ENCODE measurements at places on chromosomes 6 and 20.

- DNase-seq, result no peak
Observed at GRCh38 chr6:136491251-136491650, 59.0 kb downstream of the MAP7 start.

DNA sequence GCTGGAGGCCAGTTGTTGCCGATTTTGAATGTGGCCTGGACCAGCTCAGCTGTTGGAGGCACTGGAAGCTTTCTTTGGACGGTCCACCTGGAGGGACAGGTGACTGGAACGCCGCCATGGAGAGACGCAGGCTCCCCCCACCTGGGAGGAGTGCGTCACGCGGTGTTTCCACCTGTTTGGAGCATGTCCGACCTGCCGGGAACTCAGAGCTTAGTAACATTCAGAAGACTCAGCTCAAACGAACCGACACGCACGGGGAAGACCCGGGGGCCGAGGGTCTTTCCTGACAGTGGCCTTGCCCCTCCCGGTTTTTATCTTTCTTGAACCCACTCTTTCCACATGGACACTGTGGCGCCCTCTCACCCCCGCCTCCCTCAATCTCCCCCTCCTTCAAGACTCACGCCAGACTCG, 141.6 kb downstream of the SMOC2 start:
- DNase-seq, result no peak

GRCh38 chr20:23646106-23646873, 8.5 kb upstream of the CST3 start:
- DNase-seq, result no peak

DNA sequence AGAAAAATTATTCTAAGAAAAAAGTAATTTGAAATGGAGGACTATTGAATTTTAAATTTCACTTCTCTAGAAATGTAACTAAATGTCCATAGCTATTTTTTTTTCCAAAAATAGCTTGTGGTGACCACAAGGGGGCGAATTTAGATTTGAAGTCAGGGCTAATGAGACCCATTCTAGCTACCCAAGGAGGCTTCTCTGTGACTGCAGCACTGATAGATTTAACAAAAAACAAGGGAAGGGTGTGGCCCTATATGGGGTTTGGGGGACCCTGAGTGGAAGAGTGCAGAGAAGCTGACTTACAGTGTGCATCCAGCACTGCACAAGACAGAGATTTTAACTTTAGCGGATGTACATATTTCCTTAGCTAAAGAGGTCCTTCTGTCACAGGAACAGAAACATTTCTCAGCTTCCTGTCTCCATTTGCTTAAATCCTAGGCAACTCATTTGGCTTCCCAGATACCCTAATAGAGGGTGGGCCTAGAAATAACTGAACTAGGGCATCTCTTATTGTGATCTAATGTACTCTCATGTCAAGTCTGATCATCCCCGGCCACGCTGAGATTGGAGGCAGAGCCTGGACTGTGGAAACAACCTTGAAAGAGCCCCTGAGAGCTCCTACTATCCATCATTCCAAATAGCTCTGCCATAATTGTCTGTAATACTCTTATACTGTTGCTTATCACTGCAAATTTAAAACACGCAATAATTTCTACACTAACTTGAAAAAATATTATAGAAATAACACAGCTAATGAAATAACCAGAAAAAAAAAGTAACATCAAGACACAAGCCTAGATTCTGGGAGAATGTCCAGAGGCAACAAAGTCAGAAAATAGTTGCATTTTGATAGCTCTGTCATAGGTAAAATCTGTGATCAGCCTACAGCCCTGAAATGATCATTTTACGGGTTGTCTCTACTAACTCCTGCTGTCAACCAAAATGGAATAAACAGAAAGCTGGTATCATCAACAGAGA, 93.6 kb downstream of the SNAP91 start:
- peak; percentile 40 for DNase-seq

DNA sequence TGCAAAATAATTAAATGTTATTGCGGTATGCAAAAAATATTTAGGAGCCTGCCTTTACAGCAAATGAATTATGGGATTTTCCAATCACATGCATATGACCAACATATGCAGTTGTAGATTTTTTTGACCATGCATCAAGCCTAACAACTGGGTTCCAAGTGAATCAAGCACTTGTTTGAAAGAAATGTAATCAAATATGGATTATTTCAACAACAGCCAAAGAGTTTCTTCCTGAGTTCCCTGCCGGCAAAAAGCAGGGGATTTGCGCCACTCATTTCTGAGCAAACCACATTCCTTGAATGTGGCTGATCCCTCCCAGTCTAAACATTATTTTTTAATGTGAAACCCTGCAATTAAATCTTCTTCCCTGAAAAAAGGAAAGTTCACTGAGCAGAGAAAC, 100.1 kb upstream of the ADTRP start:
- DNase-seq, result no peak

DNA sequence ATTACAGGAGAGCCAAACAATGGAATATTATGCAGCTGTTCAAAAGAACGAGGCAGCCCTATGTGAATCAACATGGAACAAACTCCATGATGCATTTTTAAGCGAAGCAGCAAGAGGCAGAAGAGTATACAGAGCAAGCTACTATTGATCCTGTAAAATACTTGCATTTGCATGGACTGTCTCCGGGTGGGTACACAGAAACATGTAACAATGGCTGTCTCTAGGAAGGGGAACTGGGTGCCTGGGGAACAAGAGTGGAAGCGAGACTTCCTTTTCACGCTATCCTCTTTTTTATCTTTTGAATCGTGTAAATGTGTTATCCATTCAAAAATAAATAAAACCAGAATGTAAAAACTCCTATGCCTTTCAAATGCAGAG, 93.3 kb upstream of the SIRPA start:
- DNase-seq, result peak; percentile 59

- peak; percentile 87 for DNase-seq
Observed at GRCh38 chr20:48186915-48187314, 401.6 kb upstream of the SULF2 start.

GRCh38 chr6:166996406-166996805, 2.8 kb upstream of the CEP43 start:
- no peak for DNase-seq

DNA sequence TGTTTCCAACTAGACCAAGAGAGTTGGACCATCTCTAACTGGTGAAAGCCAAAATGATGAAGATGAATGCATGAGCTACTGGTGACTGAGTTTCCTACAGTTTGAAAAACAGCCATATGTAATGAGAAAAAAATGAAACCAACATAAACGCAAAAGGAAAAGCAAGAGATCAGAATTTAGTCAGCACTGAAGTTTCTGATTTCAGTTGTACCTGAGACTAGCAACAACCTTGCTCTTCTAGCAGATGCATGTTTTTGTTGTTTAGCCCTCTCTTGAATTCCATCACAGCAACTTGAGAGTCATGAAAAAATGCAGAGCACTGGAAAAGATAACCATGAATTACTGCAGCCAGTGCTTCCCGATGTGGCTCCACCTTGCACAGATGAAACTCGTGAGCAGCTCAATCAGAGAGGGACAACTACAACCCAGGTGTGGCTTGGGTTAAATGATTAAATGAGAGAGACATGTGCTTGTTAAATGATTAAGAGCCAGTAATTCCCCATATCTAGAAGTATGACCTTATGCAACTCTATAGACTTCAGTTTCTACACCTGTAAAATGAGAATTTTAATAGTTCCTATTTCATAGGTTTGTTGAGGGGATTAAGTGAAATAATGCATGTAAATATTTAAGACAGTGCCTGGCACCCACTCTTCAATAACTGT, 104.8 kb downstream of the ELOVL4 start:
- no peak for DNase-seq
